ENCODE measurements at places on chromosomes 7 and 10. TPM values are rescaled to one million over a fixed set of nuclear protein-coding genes. Genes with fewer than 3 reads are reported as not detected.

Gene GDF2
- not detected for total RNA-seq

DNA sequence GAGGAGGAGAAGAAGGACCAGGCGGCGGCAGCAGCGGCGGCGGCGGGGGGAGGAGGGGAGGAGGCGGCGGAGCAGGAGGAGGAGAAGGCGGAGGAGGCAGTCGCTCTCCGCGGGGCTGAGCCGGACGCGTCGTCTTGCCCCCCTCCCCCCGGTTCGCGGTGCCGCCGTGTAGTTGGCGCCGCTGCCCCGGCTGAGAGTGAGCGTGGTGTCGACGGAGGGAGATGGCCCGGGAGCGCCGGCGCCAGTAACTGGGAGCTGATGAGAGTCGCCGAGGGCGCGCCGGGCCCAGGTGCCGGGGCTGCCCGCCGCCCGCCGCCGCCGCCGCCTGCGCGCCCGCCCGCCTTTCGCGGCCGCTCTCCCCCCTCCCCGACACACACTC lies 257 bp downstream of the WAC start:
- H3K27me3 ChIP-seq: no peaks in the 10 kb centered on the region
- H3K4me1 ChIP-seq: peaks cover 5% of the 10 kb centered on the region
- peak overlapping the region; percentile 100 for H3K27ac ChIP-seq

GRCh38 chr7:70383066-70383782 lies 748.7 kb upstream of the GALNT17 start:
- H3K4me1 ChIP-seq: peaks cover 3% of the 10 kb centered on the region
- DNase-seq: no peak
- H3K27ac ChIP-seq: no peak overlapping the region
- no peak overlapping the region for H3K4me3 ChIP-seq

Gene NSMCE4A
- total RNA-seq: 45.8 TPM

Gene PDE6C
- total RNA-seq: not detected
